Muscle of arm (tissue), 14 donors: ENCODE measurements at places on chromosomes 2 and 18. TPM values are rescaled to one million over a fixed set of nuclear protein-coding genes. Genes with fewer than 3 reads are reported as not detected.

The ABHD1 gene
- polyA plus RNA-seq: 0.29 TPM

The FLACC1 gene
- not detected for polyA plus RNA-seq

The SULT1C4 gene
- 27.9 TPM for polyA plus RNA-seq

The NDC80 gene
- 13.8 TPM for polyA plus RNA-seq

DNA sequence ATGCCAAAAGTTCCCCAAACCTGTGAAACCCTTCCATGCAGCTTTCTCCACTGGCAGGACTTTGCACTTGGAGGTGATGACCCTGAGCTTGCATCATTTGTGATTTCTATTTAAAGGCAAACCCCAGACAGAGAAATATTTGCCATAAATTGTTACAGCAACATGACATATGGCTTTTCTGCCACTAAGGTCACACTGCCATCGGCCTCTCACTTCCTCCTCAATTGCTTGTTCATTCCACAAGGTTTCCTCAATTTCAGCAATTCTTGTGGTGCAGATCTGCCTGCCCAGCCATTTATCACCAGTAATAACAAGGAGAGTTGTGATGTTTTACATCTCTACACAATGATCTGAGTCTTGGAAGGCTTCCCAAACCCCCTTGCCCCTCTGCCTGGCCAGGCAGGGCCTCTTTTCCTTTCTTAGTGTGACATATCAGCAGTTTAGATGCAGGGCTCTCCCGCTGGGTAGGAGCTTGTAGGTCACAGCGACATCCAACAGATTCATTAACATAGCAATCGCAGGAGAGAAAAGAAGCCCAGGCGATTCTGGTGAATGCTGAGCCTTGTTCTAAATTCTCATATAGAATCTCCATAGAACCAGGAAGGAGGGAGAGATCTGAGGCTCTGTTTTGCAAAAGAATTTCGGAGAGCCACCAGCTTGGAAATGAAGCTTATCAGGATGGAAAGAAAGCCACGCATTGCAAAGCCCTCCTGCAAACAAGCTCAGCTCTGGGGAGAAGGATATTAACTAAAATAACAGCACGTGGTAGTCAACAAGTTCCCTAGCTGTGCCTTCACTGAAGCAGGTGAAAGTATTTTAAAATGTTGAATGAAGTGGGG, 46.7 kb upstream of the ITGA6 start:
- no peak for DNase-seq

DNA sequence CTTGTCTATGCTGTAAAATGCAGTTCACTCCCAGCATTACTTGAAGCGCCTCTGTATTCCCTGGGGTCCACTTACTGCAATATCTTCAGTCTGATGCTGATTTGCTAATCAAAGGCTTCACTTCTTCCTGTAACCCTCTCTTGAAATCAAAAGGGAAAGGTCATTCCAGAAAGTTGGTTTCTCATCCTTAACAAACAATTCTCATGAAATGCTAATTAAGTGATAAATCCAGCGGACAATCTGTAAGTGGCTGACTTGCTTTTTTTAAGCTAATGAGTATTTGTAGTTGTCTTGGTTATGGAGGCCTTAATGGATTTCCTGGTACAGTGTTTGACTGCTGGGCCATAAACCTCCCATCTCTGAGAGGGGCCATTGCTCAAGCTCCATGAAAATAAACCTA, 499.6 kb upstream of the HS6ST1 start:
- DNase-seq: no peak

GRCh38 chr18:41967680-41968079, 12.6 kb downstream of the PIK3C3 start:
- no peak for DNase-seq

GRCh38 chr2:42128721-42129486, 40.2 kb upstream of the EML4 start:
- no peak for DNase-seq

GRCh38 chr2:50469784-50470183, 562.1 kb downstream of the NRXN1 start:
- DNase-seq: no peak

- DNase-seq: no peak
Measured at GRCh38 chr2:111986116-111986900, 68.8 kb upstream of the TMEM87B start.

- DNase-seq: no peak
Measured at GRCh38 chr2:28135324-28135723, 244.8 kb downstream of the BABAM2 start.

DNA sequence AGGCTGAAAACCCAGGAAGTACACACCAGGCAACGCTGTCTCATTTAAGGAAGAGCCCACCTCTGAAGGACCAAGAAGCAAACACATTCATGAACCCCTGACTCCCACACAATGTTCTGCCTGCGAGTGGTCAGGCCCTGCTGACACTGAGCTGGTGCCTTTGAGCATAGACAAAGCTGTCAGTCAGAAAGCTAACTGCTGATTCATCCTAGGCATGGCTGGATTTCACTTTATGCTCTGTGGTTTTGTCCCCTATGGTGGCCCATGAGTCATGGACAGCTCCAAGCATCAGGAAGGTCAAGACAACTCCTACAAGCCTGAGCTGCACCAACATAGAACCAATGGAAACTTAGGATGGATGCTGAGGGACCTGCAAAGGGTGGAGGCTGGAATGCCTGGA, 78.9 kb downstream of the UXS1 start:
- DNase-seq: no peak

- no peak for DNase-seq
Measured at GRCh38 chr2:235024931-235025773, 73.3 kb downstream of the SH3BP4 start.

GRCh38 chr2:36541891-36542595, 55.9 kb downstream of the FEZ2 start:
- no peak for DNase-seq

GRCh38 chr2:16404551-16405300, 260.9 kb downstream of the CYRIA start:
- DNase-seq: no peak

GRCh38 chr18:7607540-7608173, 40.5 kb downstream of the PTPRM start:
- DNase-seq: no peak

- DNase-seq: no peak
Measured at GRCh38 chr2:234474654-234475053, 22.2 kb downstream of the ARL4C start.

- no peak for DNase-seq
Measured at GRCh38 chr18:8681196-8681595, 24.2 kb upstream of the MTCL1 start.

- DNase-seq: no peak
Measured at GRCh38 chr2:160482673-160483072, 10.9 kb downstream of the RBMS1 start.

- DNase-seq: no peak
Measured at GRCh38 chr2:191643429-191643828, 34.5 kb upstream of the NABP1 start.
